ENCODE measurements at places on chromosomes 7 and 10.

DNA sequence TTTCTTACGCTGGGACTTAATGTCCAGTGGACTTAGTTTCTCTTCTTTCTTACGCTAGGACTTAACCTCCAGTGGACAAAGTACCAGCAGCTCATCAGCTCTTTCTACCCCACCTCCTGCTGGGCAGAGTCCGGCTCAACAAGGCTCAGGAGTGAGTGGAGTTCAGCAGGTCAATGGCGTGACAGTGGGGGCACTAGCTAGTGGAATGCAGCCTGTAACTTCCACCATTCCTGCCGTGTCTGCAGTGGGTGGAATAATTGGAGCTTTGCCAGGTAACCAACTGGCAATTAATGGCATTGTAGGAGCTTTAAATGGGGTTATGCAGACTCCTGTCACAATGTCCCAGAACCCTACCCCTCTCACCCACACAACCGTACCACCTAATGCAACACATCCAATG lies 199.7 kb downstream of the MLLT10 start:
- DNase-seq = no peak

DNA sequence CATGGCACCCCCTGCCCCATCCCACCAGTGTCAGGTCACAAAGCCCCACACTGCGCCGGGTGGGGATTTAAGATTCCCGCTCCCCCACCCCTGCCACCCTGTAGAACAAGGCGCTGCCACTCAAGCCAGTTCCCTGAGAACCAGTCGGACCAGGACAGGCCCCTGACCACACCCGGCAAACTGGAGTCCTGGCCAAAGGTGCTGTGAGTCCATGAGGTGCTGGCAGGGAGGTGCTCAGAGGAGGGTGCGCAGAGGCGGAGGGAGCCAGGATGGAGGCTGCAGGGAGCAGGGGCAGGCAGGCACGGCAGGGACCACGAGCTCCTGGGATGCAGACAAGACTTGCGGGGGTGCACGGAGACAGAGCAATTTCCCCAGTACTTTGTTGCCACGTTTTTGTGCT lies 19.7 kb upstream of the GDI2 start:
- DNase-seq = no peak

DNA sequence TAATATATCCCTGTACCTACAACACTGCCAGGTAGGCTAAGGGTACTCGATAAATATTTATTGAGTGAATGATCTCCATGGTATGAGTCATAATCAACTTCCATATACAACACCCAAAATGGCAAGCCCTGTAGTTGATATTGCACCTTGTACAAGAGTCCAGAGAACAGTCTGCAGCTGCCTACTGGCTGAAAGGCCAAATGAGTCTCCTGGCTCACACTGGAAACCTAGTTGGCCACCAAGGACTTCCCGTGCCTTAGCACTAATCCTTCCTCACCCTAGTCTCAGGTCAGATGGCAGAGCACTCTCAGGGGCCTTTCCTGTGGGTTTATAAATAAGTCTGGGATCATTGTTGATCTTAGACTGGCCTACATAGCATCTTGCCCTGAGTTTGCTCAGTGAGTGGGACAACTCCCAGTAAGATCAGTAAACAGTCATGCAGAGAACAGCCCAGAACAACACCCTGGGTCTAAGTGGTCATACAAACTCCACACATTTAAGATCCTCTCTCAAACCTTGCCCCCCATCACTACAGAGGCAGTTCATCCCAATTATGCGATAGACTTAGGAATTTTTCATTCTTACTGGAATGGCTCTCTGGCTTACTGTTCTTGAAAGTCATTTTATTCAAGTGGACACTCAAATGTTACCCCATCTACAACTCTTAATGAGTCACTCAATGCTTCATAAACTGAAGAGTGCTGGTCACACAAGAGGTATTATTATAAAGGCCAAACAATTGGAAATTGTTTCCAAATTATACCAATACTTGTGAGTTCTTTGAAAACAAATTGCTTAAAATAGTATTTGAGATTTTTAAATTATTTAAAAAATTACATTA lies 14.7 kb upstream of the SLC16A9 start:
- DNase-seq = no peak

GRCh38 chr7:117012696-117013095 lies 59.4 kb downstream of the ST7 start:
- DNase-seq = peak; percentile 30

DNA sequence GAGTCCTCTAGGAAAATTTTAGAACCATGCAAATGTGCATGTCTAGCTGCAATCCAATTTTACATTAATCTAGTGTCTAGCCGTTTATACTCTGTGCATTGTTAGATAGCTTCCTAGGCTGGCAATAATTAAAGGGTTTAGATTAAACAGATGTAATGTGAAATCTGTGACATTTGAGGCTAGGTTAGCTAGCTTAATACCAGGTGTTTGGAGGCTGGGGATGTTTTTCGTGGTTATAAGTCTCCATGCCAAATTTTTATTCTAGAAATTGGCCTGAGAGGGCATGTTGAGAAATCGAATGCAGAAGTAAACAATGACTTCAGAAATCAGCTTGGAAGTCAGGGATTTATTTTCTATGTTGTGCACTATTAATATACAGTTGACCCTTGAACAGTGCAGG lies 94.2 kb downstream of the ST7 start:
- DNase-seq = no peak

- no peak for DNase-seq
Observed at GRCh38 chr7:48380921-48381320, 209.7 kb downstream of the ABCA13 start.

DNA sequence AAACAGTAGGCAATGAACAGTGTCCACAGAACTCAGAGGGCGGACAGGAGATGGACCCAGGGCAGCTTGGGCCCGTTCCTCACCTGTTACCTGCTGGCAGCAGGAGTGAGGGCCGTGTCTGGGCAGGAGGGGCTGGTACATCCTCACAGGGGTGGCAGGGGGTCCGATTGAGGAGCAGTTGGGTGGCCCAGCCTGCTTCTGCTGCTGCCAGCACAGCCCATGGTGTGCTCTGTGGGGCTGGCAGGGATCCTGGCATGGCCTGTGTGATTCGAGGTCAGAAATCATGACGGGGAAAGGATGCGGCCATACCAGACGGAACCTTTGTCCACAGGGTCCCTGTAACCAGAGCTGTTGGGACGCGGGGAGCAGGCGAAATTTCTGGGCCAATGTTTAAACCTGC lies 49.6 kb downstream of the INPP5A start:
- no peak for DNase-seq

GRCh38 chr10:131641231-131641630 lies 259.6 kb upstream of the PPP2R2D start:
- no peak for DNase-seq

GRCh38 chr10:31468536-31468859 lies 149.5 kb downstream of the ZEB1 start:
- DNase-seq = no peak

- DNase-seq = no peak
Observed at GRCh38 chr10:88428976-88429375, 154.1 kb downstream of the RNLS start.

DNA sequence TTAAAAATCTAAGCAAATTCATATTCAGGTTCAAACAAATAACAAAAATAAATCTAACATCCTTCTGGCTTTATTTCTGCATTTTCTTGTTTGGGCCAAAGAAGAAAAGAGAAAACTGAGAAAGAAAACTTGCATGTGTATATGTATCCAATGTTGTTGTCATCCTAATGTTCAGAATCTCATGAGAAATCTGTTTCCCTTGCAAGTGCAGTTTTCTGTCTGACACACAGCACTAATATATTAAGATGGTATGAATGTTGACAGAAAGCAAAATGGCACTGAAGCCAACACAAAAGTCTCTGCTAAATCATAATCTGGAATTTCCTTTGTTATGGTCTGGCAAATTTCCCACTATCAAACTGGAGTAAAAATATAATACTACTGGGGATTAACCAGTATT lies 235.9 kb downstream of the HGF start:
- no peak for DNase-seq

DNA sequence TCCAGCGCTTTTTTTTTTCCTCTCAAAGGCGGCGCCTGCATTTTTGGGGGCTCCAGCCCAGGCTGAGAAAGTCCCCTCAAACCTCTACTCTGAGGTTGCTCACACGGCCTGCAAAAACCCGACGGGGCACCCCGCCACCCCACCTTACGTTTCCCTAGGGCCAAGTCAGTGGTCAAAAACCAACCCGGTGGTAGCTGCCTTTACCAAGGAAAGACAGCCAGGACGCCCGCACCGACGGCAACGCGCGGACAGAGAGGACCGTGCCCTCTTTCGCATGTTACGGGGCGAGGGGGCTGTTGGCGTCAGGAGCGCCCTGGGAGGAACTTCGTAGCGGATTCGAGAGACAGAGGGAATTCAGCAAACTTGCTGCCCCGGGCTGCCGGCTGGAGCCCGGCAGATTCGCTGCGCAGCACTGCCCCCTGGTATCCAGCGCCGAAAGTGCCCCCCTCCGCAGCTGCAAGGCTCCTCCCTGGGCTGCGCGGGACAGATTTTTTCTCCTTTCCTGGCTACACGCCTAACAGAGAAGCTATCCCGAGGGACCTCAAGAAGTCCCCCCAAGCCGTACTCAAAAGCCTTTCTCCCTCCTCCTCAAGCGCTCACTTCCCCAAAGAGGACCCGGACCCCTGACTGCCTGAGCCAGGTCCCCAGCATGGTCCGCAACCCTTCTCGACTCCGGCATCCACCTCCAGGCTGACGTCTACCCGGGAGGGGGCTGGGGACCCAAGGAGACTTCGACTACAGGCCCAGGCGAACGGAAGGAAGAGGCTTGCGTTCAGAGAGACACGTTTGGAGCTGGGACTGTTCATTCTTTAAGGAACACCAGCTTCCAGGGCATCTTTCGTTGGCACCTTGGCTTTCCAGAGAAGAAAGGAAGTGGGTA lies 27.7 kb upstream of the VAX1 start:
- no peak for DNase-seq

DNA sequence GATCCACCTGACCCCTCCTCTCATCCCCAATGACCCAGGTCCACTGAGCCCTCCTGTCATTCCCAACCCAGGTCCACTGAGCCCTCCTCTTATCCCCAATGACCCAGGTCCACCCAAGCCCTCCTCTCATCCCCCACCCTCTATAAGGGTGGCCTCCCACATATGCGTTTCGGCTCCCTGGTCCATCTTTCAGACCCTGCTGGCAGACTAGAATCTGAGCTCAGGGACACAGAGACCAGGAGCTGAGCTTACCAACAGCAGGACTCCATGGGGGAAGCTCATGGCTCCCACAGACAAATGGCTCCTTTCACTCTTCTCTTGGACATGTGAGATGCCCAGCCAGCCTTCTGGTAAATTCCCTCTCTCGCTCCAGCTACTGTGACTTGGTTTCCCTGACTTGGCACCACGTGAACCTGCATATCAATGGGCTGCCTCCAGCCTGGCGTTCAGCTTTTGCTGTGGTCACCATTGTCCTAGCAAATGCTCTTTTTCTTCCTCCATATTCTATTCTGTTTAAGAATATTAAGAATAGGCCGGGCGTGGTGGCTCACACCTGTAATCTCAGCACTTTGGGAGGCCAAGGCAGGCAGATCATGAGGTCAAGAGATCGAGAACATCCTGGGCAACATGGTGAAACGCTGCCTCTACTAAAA lies 24.8 kb upstream of the INPP5A start:
- no peak for DNase-seq

DNA sequence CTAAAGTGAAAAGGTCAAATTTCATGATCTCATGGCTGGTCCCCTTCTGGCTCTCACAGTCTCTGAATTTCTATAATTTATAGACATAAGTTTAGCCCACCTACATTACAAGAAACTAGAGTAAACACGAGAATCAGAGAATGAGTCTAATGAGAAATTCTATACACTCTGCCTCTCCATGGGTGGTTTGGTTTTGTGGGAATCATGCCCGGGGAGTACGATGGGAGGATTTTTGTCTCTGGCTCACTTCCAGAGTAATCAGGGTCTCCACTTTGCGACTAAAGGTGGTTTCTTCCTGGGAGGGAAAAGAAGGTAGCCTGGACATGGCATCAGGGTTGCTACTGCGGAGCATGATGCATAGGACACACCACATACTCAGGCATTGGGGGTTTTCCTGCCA lies 69.7 kb downstream of the MRC1 start:
- no peak for DNase-seq

GRCh38 chr7:100148225-100148558 lies 526 bp upstream of the LAMTOR4 start:
- no peak for DNase-seq

- no peak for DNase-seq
Observed at GRCh38 chr10:72096115-72097000, 8.0 kb upstream of the SPOCK2 start.

- DNase-seq = no peak
Observed at GRCh38 chr10:76245951-76246495, 814.6 kb downstream of the LRMDA start.

GRCh38 chr10:100528921-100529474 lies 673 bp downstream of the NDUFB8 start:
- DNase-seq = no peak

GRCh38 chr7:44382459-44383265 lies 57.3 kb upstream of the CAMK2B start:
- DNase-seq = no peak

DNA sequence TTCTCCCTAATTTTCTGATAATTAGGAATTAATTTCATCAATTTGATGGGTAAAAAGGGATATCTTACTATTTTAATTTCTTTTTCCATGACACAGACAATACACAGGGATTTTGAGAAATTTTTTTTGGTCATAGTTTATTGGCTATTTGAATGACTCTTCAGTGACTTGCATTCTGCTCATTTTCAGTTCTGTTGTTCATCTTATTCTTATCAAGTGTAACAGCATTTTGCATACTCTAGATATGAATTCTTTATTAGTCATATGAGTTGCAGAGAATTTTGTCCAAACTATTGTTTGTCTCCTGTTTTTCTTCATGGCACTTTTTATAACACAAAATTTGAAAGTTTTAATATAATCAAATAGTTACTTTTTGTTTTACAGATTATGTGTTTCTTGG lies 41.7 kb downstream of the MKLN1 start:
- no peak for DNase-seq

DNA sequence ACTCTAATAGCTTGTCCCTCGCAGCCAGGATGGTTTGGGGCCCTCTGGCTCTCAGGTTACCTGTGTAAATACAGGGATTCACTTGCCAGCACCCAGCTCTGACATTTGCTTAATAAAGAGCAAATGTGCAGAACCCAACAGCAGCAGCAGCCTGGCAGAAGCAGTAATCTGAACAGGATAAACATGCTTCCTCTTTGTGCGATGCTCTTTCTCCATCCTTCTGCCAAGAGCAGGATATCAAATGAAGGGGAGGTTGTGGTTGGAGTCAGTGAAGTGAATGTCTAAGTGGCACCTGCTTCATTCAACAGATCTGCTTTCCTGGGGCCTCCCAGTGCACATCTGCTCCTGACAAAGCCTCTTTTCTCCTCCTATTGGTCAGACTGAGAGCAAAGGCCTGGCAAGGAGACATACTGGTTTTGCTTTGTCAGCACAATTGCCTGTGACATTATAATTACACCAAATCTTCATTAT lies 130.3 kb downstream of the NRF1 start:
- no peak for DNase-seq

- DNase-seq = no peak
Observed at GRCh38 chr10:89173075-89173474, 34.0 kb downstream of the CH25H start.

GRCh38 chr7:73909051-73909941 lies 48.3 kb downstream of the TMEM270 start:
- no peak for DNase-seq
